ENCODE measurements at places on chromosomes 1 and 21. TPM values are rescaled to one million over a fixed set of nuclear protein-coding genes. Genes with fewer than 3 reads are reported as not detected.
A peak's percentile ranks its signal among the peaks of the same experiment; 100 is the strongest.

GRCh38 chr21:33070998-33071769 lies 1.2 kb downstream of the OLIG1 start:
- no peak for DNase-seq

DNA sequence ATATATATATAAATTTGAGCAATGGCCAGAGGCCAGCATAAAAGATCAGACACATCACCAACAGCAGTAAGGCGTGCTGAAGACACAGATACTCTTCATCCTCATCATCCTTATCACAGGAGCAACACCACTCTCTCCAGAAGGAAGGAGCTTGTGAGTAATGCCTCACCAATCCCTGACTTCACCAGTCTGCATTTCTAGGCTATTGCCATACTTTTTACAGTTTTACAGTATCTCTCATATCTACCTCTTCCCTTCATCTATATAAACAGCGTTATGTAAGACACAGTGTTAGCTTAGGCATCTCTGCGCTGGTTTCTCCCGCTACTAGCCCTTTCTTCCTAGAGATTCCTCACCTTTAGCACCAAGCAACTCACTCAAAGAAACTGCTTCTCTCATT lies 2.4 kb upstream of the ABL2 start:
- DNase-seq, result no peak

DNA sequence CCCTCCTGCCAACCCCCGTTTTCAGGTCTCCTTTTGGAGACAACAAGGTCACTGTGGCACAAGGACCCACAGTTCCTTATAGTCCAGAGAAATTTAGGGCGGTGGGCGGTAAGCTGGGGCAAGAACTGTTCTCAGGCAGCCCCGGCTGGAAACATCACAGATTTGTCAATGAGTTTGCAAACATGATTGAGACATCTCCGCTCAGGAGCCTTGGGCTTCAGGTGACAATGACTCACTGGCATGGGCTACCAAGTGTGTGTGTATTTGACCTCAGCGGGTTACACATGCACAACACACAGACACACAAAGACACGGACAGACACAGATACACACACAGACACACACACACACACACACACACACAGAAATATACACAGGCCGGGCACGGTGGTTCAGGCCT lies 58.2 kb upstream of the ABCG1 start:
- no peak for DNase-seq

- peak; percentile 83 for DNase-seq
Measured at GRCh38 chr1:58883037-58883887, 99.4 kb upstream of the JUN start.

Gene OMA1
- 22.0 TPM for polyA plus RNA-seq

Gene LCE2C
- not detected for polyA plus RNA-seq

Gene TINAGL1
- polyA plus RNA-seq, result 46.7 TPM

Measured in psoas muscle (tissue), 8 donors.